ENCODE measurements at places on chromosomes 4 and X. TPM values are rescaled to one million over a fixed set of nuclear protein-coding genes. Genes with fewer than 3 reads are reported as not detected.

The TLR6 gene
- total RNA-seq: 6.2 TPM

The SPANXN4 gene
- not detected for total RNA-seq

GRCh38 chrX:124818764-124819163 lies 472.4 kb downstream of the SH2D1A start:
- DNase-seq: no peak

The PRDM5 gene
- 4.7 TPM for total RNA-seq

DNA sequence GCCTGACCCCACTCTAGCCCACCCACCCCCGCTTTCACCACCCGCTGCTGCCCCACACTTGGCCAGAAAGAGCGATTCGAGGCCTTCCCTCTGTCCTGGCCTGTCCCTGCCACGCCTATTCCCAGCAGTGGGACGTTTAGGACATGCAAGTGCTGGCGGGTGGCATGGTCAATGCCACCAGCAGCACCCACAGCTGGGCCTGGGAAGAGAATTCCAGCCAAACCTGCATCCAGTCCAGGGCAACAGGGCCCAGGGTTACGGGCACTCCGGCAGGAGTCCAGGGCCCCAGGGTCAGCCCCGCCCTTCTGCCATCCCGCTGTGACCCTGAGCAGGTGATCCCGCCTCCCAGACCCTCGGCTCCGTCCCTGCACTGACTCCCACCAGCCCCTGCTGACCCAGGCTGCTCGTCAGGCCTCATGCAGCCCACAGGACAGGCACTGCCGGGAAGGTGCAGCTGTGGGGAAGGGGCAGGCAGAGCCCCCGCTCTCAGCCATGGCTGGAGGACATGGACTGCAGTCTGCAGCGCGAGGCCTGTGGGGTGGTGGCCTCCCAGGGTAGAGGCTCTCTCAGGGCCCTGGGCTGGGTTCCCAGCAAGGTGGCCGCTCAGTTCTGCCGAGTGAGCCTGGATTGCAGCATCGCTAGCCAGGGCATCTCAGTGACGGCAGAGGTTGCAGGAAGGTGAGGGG lies 6.8 kb upstream of the HTRA3 start:
- no peak for DNase-seq

The LUZP4 gene
- total RNA-seq: not detected

The ABLIM2 gene
- 2.1 TPM for total RNA-seq

GRCh38 chr4:129344058-129344457 lies 248.1 kb downstream of the C4orf33 start:
- no peak for DNase-seq

The ADGRG2 gene
- total RNA-seq: 38.6 TPM

- no peak for DNase-seq
These were observed 1222.4 kb upstream of the PRKX start for GRCh38 chrX:4935846-4936245.

DNA sequence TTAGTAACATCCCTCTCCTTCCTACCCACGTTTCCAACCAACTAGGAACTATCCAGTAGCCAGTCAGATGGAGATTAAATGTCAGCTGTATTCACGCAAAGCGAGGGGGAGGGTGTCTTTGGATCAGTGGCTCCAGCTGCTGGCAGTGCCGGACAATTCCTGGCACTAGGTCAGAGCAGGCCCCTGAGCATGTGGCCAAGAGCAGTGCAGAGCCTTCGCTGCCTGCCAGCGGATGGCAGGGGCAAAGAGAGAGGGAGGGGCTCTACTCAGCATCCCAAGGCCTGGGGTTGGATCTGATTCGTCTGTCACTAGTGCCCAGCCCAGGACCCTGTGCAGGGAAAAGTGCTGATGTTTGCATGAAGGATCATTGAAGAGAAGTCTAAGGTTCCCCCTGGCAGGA lies 28.7 kb upstream of the JAKMIP1 start:
- no peak for DNase-seq

DNA sequence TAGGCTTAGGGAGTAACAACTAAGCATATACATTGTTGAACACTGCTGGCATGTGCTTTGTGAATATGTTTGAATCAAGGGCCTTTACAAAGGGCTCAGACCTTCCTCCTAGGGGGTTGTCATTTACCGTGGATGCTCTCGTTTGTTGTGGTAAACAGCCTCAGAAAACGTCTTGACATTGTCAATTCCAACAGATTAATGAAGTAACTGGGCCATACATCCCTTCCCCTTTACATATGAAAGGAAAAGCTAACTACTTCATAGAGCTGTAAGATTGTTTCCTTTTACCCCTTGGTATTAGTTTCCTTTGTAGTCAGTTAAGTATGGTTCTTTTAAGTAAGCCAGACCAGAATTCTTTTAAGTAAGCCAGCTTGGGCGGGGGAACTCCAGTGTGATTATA lies 42.9 kb downstream of the FAT4 start:
- no peak for DNase-seq

DNA sequence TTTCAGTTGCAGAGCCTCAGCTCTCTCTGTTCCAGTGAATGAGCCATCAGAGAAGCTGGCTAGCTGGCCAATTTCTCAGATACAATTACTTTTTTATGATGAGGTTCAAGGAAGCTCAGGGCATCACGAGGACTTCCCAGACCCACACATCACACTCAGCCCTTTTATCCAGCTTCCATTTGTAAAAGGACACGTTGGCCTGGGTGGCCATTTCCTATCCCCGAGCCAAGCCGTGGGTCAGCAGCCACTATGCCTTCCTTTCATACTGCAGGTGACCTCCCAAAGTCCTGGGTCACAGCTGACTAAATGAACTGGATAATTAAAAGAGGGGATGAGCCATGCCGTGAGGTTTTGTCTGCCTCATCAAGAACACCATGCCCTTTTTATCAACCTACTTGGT lies 236.9 kb upstream of the PPARGC1A start:
- DNase-seq: no peak

- DNase-seq: no peak
These were observed 88.3 kb upstream of the MSX1 start for GRCh38 chr4:4771160-4771559.

The HTR2C gene
- total RNA-seq: not detected

- peak; percentile 65 for DNase-seq
These were observed 222.6 kb upstream of the PCDH18 start for GRCh38 chr4:137754652-137755471.

The TRPC3 gene
- not detected for total RNA-seq

Measured in Caki2 (cell line).